Activated T-helper 9 cell treated with anti-CD3 and anti-CD28 coated beads, Interleukin-2, amount 50 U/mL, for 16 hours (primary cell): ENCODE measurements at places on chromosomes 1 and 21.

- no peak for DNase-seq
Observed at GRCh38 chr1:87252406-87252805, 76.3 kb upstream of the LMO4 start.

DNA sequence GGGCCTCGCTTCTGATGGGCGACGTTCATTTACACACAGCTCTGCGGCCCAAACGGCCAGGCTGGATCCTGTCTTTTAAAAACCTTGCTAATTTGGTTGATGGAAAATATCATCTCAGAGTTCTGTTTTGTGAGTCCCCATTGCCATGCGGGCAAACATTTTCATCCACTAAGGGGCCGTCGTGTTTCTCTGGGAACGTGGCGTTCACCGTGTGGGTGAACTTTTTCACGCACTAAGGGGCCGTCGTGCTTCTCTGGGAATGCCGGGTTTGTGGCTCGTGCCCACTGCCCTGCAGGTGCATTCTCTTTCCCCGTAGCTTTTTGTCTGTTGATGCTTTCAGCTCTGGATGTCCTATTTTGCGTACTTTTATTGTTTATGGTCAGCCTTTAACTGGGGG is 6.8 kb downstream of the COL18A1 start:
- no peak for DNase-seq

GRCh38 chr1:21651214-21652042 is 17.7 kb downstream of the RAP1GAP start:
- peak; percentile 13 for DNase-seq

DNA sequence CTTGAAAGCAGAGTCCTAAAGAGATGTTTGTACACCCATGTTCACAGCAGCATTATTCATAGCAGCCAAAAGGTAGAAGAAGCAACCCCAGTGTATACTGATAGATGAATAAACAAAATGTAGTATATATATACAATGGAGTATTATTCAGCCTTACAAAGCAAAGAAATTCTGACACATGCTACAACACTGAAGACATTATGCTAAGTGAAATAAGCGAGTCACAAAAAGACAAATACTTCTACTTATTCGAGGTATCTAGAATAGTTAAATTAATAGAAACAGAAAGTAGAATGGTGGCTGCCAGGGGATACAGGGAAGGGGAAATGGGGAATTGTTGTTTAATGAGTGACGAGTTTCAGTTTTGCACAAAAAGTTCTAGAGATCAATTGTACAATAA is 23.5 kb downstream of the COP1 start:
- no peak for DNase-seq

DNA sequence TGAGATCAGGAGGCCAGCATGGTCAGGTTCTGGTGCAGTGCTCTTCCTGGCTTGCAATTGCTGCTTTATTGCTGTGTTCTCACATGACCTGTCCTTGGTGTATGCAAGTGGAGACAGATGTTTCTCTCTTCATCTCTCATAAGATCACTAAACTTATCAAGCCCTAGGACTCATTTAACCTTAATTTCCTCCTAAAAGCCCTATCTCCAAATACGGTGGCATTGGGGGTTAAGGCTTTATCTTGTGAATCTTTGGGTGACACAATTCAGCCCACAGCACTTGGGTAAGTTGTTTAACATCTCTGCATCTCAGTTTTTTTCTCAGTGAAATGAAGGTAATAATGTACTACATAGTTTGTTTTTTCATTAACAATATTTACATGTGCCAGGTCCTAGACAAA is 152.4 kb downstream of the RWDD3 start:
- no peak for DNase-seq

GRCh38 chr1:56417646-56418045 is 161.7 kb downstream of the PLPP3 start:
- no peak for DNase-seq

GRCh38 chr1:110390692-110391245 is at the start of gene SLC16A4:
SLC16A4 (minus strand) TSS chr1:110391026; CDS start chr1:110389323, 1,703 bp downstream.
- no peak for DNase-seq

DNA sequence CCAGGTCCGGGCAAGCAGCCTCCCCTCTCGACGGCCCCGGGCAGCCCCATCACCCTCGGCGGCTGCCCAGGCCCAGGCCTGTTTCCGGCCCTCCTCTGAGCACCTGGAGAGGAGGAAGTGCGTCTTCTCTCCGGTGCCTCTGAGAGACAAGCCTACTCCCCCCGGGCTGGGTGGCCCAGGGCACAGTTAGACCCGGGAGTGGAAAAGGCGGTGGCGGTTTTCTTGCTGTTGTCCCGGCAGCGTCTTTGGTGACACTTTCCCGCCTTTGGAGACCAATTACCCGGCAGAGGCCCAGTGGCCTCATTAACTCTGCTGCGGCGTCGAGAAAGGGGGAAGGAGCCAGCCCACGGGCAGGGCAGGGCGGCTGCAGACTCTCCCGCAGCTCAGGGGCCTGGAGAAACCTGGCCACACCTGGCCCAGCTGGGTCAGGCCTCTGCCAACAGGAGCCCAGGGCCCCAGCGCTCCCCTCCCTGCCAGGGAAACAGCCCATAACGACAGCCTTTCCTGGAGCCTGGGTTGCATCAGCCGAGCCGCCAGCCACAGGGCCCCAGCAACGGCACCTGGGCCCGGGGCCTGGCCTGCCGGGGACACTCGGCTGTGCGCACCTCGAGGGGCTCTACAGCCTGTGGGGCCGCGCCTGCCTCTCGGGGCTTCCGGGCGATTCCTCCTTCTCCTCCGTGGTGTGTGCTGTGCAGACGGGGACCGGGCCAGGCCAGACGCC is 28.4 kb upstream of the C1orf159 start:
- DNase-seq = peak; percentile 41

DNA sequence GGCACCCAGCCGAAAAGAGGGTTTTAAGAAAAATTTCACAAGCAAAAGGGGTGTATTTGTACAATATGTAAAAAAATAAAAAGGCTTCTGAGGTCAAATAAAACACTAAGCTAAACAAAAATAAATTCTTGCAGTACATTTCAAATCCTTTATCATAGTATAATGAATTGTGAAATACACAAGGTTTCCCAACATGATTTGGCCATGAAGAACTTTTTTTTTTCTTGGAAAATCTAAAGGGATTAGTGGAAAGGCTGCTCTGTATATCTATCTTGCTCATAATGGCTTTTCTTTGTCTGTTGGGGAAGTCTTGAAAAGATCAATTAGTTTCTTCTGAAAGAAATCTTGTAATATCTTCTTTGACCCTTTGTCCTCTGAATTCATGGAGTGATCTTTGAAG is 593.4 kb downstream of the PLPP3 start:
- no peak for DNase-seq

GRCh38 chr21:38352536-38353219 is 95.9 kb downstream of the KCNJ15 start:
- no peak for DNase-seq

DNA sequence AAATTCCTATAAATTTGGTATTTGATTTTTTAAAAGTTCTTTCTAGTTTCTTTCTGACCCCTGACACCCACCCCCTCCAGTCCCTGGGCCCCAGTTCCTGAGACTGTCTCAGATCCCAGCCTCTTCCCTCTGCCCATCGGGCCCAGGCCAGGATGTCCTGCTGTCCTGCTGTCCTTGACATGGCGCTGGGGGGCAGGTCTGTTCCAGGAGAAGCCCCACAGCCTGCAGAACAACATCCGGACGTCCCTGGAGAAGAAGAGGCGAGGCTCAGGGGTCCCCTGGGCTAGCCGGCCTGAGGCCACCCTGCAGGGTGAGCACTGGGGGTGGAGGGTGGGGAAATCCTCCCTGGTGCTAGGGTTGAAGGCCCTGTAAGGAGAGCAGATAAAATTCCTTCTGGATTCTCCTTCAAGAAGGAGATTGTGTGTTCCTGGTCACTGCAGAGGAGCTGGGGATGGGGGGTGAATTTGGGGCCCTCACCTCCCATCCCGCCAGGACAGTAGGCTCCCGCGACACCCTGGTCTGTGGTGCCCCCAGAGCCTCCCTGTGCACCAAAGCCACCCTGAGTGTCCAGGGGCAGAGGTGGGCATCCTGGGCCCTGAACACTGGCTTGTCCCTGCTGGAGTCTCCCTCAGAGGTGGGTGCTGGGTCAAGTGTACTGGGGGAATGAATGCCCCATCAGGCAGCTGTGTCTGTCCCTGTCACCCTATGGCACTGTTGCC is 45.0 kb downstream of the DISP3 start:
- no peak for DNase-seq

GRCh38 chr1:151934048-151934493 is 24.8 kb upstream of the THEM4 start:
- no peak for DNase-seq

GRCh38 chr1:29498126-29499103 is 262.1 kb downstream of the PTPRU start:
- no peak for DNase-seq

- DNase-seq = no peak
Observed at GRCh38 chr1:87588495-87588894, 259.8 kb downstream of the LMO4 start.

DNA sequence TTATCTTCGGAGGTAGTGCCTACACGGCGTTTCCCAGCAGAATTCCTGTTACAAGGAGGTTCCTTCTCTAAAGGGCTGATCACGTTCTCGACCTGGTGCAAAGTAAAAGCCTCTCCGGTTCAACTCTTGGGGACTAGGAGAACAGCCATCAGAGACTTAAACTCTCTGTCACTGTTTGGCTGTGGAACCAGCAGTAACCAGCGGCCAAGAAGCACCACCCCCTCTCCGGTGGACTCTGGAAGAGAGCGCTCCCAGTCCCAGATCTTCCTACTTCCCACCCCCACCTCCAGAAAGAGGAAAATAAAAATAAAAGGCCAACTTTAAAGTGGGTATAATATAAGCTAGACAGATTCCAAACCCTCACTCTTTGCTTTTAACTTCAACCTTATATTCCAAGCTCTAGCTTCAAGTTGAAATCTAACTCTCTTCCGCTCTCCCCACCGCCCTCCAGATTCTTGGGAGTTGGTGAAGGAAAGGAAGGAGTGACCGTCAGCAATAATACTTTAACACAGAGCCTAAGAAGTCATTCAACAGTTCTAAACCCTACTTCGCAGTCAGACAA is 2.9 kb downstream of the BRINP3 start:
- no peak for DNase-seq

GRCh38 chr1:205456383-205456867 is 580 bp upstream of the BLACAT1 start:
- no peak for DNase-seq

DNA sequence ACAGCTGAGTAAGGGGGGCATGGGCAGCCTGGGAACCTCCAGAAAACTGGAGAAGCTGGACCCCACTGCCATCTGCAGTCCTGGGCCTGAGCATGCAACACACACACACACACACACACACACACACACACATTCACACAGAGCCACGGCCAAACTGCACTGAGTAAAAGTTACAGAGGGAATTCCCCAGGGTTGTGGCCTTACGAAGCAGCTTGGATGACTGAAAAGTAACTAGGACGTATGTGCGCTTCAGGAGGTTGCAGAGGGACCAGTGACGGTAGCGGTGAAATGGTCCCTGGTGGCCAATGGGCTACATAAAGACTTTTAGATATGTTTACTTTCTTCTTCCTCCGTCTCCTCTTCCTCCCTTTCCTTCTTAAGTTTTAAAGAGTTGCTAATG is 232.5 kb upstream of the TMEM51 start:
- no peak for DNase-seq

- peak; percentile 42 for DNase-seq
Observed at GRCh38 chr1:168408884-168409283, 128.2 kb downstream of the TBX19 start.

GRCh38 chr1:18230840-18231239 is 123.2 kb downstream of the IGSF21 start:
- DNase-seq = no peak

DNA sequence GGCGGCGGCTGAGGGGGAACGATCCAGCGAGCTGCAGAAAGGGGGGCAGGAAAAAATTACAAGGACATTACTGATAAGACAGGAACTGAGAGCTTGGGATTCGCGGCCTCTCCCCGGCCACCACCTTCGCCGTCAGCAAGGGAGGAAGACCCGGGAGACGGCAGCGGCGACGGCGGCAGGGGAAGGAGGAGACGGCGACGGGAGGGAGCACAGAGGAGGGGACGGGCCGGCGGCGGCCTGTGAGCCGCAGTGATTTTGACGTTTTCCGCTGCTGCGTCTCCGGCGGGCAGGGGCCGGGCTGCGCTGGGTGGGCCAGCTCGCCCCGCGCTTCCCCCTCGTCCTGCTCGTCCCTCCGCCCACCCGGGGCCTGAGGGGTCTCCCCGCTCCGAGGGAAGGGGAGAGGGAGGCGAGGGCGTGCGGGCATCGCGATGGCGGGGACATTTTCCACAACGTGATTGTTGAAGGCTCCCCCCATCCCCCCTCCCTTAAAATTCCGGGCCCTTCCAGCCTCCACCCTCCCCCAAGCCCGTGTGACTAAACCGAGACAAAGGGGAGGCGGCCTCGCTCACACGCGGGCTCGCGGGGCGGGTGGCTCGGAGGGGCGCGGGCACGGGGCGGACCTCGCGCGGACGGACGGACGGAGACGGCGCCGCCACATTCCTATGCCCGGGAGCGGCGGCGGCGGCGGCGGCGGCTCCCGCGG is 407 bp downstream of the CAMSAP2 start:
- peak; percentile 31 for DNase-seq

- no peak for DNase-seq
Observed at GRCh38 chr21:46151989-46152926, 3.1 kb downstream of the FTCD start.

- DNase-seq = no peak
Observed at GRCh38 chr1:209613400-209614150, 30.1 kb downstream of the CAMK1G start.

DNA sequence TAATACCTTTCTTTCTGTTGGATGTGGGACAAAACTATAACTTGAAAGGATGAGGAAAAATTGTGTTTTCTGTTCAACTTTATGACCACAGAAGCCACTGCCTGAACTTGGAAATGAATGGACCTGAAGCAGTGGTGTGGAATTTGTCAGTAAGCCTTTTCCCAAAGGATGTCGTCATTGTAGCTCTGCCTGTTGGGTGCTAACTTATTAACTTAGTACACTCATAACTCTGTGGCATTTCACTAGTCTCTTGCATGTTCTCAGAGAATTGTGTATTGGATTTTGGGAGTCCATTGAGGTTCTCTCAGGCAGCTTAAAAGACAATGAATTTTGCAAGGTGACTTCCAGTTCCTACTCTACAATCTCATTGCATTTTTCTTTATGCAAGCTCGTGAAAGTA is 49.6 kb downstream of the KCNK2 start:
- no peak for DNase-seq

DNA sequence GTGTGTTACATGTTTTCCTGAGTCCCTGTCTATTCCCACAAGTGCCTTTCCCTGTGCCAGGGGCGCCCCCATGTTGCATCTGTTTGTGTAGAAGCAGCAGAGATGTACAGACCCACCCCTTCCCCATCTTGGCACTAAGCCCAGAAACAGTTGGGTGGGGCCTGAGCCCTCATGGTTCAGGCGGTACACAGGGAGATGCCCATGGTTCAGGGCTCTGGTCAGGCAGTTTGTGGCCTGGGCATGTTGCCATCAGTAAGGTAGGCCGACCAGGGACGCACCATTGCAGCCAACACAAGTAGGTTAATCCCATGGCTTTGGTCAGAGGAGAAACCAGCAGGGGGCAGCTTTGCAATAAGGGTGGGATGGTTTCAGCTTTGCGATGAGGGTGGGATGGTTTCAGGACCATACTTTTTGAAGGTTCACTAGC is 914 bp upstream of the ADGRB2 start:
- no peak for DNase-seq
